Cortex of kidney (tissue), 1 donor: ENCODE measurements at places on chromosomes 6 and 20.

- DNase-seq, result no peak
Observed at GRCh38 chr6:3911614-3912336, 62.6 kb downstream of the FAM50B start.

DNA sequence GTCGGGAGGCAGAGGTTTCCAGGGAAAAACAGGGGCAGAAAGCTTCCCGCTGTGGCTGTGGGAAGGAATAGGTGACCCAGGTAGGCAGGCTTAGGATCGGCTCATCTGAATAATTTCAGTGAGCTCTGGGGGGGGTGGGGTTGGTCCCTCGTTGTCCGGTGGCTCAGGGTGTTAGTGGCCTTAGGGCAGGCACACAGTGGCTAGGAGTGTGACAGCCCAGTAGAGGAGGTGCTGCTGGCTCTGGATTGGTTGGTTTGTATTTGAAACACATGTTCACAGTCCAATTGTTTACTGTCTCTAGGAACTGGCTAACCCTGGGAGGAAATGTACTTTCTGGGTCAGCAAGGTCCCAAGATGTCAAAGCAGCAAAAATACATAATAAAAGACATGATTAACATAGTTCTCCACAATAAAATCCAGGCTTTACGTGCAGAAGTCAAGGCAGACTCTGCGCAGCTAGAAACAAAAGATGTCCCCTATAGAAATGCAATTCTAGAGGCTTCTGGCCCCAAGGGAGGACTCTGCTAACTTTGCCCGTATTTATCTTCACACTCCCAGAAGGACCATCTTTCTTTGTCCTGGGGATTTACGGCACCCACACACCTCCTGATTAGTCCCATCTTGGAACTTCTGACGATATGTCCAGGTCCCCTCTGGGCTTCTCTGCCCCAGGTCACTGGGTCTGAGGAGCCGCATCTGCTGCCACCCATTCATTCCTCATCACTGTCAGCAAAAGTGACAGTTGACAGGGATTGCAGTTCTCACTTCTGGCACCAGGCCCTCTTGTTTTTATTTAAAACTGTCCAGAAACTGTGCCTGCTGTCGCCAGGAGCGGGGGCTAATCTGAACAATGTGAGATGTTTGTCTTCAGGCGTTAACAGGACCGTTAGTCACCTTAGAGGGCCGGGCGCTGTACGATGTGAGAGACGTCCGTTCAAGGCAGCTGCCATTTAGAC, 18.7 kb downstream of the MOCS3 start:
- DNase-seq, result no peak

GRCh38 chr20:58650181-58650775, 805 bp upstream of the STX16 start:
- no peak for DNase-seq

DNA sequence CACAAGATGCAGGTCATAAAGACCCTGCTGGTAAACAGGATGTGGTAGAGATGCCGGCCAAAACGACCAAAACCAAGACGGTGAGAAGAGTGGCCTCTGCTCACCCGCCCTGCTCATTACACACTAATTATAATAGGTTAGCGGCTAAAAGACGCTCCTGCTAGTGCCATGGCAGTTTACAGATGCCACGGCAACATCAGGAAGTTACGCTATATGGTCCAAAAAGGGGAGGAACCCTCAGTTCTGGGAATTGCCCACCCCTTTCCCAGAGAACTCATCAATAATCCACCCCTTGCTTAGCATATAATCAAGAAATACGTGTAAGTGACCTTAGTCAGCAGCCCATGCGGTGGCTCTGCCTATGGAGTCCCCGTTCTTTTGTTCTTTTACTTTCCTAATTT, 17.6 kb downstream of the BHLHE23 start:
- DNase-seq, result no peak

DNA sequence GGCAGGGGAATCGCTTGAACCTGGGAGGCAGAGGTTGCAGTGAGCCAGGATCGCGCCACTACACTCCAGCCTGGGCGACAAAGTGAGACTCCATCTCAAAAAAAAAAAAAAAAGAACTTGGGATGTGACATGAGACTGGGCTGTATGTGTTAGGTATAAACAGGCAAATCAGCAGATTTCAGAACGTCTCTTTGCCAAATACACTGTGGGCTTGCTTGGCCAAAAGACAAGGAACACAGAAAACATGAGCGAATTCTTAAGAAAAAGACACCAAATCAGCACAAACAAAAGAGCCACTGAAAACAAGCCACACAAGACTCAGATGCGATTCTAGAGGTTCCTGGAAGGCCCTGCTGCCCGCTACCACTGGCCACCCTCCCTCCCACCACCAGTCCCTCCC, 12.5 kb downstream of the ETV7 start:
- no peak for DNase-seq

DNA sequence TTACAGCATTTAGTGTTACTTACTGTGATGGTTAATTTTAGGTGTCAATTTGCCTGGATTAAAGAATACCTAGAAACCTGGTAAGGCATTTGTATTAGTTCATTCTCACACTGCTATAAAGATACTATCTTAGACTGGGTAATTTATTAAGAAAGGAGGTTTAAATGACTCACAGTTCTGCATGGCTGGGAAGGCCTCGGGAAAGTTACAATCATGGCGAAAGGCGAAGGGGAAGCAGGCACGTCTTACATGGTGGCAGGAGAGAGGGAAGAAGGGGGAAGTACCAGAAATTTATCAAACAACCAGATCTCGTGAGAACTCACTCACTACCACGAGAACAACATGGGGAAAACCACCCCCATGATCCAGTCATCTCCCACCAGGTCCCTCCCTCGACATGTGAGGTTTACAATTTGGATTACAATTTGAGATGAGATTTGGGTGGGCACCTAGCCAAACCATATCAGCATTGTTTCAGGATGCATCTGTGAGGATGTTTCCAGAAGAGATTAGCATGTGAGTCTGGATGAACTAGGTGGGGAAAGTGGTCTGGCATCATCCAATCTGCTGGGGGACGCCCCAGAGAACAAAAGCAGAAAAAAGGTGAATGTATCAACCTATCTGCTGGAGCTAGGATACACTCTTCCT, 76.8 kb downstream of the MKKS start:
- DNase-seq, result no peak

DNA sequence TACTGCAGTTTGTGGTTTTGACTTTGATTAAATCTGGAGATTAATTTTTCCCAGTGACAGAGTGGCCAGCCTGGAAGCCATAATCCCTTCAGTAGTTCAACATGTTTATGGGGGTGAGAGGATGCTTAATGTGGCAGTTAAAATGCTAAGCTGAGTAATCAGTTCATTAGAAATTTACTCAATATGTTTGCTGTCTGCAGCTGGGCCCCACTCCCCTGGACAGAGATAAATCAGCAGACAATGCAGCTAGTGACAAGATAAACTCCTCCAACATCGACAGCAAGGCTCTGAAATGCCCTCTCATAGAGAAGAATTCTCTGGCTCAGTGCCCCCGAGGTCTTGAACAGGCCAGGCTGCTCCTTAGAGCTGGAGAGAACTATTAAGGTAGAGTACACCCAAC, 101.9 kb downstream of the LRFN2 start:
- no peak for DNase-seq

DNA sequence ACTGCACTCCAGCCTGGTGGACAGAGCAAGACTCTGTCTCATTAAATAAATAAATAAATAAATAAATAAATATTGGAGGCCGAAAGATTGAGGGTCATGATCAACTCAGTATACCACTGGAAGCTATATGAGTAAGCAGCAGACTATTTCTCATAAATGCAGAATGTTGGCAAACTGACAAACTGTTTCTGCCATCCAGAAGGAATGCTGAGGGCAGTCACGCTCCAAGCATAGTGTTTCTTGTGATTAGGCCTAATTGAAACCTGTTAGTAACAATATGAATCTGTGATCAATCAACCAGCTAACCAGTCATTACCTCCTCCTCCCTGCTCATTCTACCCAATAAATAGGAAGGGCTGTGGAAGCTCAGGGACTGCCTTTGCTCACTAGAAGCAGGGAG, 15.2 kb upstream of the KCNK15 start:
- no peak for DNase-seq

DNA sequence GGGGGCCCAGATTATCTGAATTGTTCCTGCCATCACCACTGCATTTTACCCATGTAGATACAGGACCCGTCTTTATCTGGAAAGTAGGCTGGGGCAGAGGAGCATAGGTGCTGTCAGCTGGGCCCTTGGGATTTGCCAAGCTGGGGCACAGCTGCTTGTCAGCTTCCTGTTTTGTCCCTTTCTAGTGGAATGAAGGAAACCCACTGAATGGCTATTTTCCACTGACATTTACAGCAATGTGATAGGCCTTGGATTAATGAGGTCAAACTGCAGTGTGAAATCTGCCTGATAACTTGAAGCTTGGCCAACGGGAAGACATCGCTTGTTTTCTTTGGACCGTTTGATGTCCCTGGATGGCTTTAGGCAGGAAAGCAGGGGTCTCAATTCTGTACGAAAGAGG, 6.7 kb downstream of the PPP1R16B start:
- no peak for DNase-seq

DNA sequence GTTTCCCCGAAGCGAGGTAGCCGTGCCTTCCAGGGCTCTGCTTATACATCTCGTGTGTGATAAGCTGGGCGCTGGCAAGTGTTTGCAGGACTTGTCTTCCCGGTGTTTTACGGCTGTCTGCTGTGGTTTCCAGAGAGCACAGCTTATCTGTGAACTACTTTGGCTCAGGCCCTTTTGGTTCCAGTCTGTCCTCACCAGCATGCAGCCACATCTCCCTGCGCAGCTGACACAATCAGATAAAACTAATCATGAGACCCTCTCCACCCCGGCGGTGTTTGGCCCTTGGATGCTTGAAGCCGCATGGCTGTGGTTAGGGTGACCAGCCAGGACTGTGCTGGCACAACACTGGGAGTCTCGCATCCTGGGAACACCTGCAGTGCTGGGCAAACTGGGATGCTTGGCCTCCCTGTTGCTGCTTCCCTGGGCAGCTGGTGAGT, 241.8 kb upstream of the FOXQ1 start:
- DNase-seq, result no peak

- DNase-seq, result no peak
Observed at GRCh38 chr6:157468574-157468973, 87.6 kb downstream of the ZDHHC14 start.

DNA sequence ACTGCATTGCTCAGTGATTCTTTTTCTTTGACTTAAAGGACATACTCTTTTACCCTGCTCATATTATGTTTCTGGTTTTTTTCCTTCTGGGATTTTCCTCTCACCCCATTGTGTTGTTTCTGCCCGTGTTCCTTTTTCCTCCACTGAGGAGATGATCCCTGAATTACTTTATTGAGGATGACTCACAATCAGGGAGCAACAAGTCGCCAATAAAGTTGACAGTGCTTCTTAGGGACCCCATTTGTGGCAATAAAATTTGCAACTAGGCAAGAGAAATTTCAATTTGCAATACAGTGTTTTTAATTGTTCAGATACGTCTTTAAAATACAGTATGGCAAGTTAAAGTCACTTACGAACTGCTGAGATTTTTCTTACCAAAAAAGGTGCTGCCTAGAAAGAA, 217.9 kb downstream of the SOX4 start:
- no peak for DNase-seq

- no peak for DNase-seq
Observed at GRCh38 chr6:52697903-52698302, 27.0 kb downstream of the TMEM14A start.

- DNase-seq, result no peak
Observed at GRCh38 chr6:168292826-168293225, 26.8 kb downstream of the DACT2 start.

GRCh38 chr6:35166520-35166919, 25.4 kb upstream of the TCP11 start:
- no peak for DNase-seq

DNA sequence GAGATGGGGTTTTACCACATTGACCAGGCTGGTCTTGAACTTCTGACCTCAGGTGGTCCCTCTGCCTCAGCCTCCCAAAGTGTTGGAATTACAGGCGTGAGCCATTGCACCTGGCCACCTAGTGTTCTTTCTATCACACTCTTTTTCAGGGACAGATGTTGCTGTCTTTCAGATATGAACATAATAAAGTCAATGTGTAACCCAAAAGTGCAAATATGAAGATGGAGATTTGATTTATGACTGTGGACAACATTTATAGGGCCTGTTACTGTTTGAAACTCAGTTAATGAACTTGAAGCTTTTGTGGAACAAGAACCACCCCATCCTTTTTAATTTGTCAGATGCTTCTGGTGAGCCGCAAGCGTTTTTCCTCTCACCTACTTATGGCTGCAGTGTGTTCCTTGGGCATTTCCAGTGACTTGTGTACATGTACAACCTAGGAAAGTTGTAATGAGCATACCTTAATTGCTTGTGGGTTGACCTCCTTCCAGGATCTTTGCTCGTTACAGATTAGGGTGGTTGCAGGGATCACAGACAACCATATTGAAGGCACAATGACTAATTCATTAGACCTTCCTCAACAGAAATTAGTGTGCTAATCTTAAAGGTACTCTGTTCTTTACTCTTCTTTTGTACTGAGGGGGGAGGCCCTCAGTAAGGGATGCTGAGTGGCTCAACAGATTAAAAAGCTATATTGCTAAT, 6.8 kb downstream of the TBPL1 start:
- no peak for DNase-seq

- DNase-seq, result no peak
Observed at GRCh38 chr20:20003031-20003954, 13.9 kb upstream of the NAA20 start.

DNA sequence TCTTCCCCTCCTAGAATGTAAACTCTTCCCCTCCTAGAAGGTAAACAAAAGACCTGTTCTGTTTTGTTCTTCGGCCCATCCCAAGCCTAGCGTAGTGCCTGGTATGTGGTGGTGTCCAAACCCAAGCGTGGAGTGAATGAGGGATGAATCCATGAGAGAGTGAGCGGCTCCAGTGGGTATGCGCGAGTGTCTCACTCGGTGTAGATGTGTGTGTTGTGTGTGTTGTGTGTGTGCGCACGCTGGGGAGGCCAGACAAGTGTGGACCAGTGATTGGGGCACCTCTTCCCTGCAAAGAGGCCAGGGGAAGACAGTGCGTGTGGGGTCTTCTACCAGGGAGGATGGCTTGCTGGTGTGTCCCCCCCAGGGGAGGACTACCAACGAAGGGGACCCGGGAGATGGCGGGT, 392 bp upstream of the SLC2A10 start:
- DNase-seq, result no peak

DNA sequence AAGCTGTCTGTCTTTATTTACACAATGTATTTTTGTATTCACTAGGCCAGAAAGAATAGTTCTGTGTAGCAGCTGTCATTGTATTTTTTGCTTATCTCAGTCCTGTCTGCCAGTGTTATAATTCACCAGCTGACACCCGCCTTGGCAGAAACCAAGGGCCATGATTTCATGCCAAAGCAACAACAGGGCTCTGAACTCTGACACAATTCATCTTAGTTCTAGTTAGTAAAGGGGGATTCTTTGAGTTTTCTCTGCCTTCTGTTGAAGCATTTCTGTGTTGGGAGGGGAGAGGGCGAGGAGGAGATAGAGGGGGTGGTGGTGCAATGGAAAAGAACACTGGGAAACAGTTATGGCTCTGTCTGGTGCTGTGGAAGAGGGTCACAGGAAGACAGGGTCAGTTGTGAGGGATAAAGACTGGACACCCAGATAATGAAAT, 684.6 kb upstream of the MARCKS start:
- DNase-seq, result no peak

- DNase-seq, result no peak
Observed at GRCh38 chr6:56088641-56089040, 158.7 kb downstream of the COL21A1 start.
